Stimulated activated naive CD4-positive, alpha-beta T cell treated with Interleukin-2 at 50 U/mL for 16 hours (primary cell): ENCODE measurements at places on chromosomes 4 and X.
A peak's percentile ranks its signal among the peaks of the same experiment; 100 is the strongest.

- no peak for DNase-seq
These were observed 93.5 kb downstream of the CBLL2 start for GRCh38 chrX:22366166-22366702.

DNA sequence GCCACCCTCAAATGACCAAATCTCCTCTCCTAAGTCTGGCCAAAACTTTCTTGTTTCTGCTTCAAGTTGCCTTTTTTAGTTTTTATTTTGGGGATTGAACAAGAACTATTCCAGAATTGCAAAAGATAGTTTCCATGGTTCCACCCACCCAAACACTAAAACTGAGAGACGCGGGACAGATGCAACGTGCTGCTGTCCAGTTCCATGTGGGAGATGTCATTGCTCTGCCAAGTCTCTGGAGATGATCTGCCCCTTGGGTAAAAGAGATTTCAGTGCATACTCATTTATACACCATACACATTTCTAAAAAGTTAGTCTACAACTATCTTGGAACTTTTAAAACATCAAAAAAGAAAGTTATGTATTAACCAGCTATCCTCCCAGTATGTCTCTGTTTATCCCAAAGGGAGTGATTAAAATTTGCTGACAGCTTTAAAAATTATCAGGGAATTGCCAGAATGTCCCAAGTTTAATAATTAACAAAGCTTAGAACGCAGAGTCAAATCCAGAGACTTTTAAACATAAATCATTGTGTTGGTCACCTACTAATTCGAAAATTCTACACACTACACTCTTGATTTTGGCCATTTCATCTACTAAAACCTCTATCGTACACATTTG is 3.2 kb downstream of the MAOB start:
- no peak for DNase-seq

- peak; percentile 10 for DNase-seq
These were observed 25.1 kb downstream of the SETD7 start for GRCh38 chr4:139530833-139531427.

DNA sequence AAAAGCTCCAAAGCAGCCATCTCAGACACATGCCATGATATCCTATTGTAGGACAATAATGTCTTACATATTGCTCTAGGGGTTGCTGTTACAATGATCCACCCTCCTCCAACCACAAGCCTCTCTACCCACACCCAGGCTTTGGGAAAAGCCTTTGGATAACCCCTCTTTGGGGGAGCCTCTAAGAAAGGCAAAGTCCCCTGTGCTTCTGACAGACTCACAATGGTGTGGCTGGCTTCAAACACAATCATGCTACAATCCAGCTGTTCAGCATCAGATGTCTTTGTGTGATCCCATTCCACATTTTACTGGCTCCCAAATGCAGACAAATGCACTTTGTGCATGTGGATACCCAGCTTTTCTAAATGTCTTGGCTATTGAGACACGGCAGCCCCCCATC is 65.9 kb upstream of the CAPN6 start:
- no peak for DNase-seq

- DNase-seq, result no peak
These were observed 68.2 kb downstream of the AGTR2 start for GRCh38 chrX:116238567-116239255.

GRCh38 chr4:38567457-38567856 is 96.5 kb upstream of the KLF3 start:
- no peak for DNase-seq

- DNase-seq, result no peak
These were observed 217.7 kb upstream of the VEGFC start for GRCh38 chr4:177010418-177010817.

- no peak for DNase-seq
These were observed 51.5 kb upstream of the TRPC3 start for GRCh38 chr4:122003335-122003734.

GRCh38 chr4:52870225-52870624 is 8.1 kb downstream of the RASL11B start:
- DNase-seq, result no peak

DNA sequence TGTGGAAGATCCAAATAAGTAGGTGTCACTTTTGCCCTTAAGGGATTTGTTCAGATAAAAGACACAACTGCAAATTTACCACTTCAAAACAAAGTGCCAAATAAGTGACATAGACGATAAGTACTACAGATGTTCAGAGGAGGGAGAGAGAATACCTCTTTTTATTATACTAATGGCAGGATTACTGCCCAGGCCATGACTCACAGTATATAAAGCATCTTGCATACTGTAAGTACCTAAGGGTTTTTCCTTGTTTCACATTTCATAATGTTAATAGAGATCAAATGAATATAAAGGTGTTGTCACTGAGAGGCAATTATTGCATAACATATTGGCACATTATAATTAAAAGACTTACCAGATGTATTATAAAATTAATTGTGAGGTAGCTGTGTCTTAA is 46.4 kb downstream of the PTPN13 start:
- DNase-seq, result no peak

DNA sequence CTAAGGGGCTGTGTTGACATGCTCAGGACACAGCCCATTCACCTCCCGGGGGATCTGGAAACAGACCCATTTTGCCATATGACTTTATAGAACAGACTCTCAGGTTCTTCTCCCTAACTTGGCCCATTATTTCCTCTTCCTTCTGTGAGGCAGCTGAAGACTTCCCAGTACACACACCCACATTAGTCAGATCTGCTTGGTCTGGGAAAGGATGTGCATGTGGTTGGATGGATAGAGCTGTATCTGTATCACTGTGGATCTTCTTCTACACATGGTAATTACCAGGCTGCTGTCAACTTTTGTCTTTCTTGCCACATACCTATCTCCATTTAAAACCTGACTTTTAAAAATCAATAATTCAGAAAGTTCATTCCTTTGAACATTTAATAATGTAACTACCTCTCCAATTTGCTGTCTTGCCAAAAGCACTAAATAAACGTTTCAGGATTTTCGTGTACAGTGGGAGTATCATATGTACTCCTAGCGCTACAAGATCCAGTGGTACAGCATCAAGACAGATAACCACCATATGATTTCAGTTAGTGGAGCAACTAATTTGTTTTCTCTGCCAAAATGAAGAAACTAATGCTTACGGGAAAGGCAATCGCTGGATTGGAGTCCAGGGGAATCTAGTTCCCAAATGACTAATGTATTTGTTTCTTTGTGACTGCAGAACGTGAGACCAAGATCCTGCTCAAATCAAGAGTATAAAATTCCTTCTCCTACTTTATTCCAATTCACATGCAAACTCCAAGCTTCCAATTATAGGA is 134.1 kb upstream of the MAP3K15 start:
- no peak for DNase-seq

- no peak for DNase-seq
These were observed 55.7 kb upstream of the PDGFRA start for GRCh38 chr4:54173281-54173912.

- no peak for DNase-seq
These were observed 41.5 kb downstream of the CLCN4 start for GRCh38 chrX:10198254-10198653.

GRCh38 chr4:126753592-126753991 is 879.2 kb upstream of the INTU start:
- no peak for DNase-seq

DNA sequence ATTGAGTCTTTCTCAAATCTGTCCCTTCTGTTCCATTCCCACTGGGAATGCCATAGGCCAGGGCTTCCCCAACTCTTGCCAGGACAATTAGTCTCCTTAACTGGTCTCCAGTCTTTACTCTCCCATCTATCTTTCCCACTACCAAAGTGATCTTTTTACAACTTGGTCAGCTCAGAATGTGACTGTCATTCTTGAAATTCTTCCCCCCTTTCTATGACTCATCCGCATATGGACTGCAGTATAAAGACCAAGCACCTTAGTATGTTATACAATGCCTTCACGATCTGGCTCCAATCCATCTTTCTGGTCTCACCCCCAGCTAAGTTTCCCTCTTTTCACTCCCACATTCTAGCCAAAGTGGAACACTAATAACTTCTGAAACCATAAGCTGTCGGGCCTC is 383.8 kb downstream of the OPHN1 start:
- DNase-seq, result no peak

DNA sequence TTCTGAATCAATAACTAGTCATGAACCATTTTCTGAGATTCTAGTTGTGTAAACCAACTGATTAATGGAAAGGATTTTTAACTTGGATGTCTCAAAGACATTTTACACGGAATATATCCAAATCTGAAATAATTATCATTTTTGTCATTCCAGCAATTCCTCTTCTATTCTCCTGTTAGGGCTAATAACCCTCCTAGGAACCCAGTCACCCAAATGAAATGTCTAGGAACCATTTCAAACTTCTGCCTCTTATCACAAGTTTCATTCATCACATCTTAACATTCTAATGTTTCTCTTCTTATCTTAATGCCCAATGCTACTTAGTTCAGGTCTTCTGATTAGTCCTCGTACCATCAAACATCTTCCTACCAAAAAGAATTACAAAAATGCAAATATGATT is 639.8 kb downstream of the DMD start:
- no peak for DNase-seq

DNA sequence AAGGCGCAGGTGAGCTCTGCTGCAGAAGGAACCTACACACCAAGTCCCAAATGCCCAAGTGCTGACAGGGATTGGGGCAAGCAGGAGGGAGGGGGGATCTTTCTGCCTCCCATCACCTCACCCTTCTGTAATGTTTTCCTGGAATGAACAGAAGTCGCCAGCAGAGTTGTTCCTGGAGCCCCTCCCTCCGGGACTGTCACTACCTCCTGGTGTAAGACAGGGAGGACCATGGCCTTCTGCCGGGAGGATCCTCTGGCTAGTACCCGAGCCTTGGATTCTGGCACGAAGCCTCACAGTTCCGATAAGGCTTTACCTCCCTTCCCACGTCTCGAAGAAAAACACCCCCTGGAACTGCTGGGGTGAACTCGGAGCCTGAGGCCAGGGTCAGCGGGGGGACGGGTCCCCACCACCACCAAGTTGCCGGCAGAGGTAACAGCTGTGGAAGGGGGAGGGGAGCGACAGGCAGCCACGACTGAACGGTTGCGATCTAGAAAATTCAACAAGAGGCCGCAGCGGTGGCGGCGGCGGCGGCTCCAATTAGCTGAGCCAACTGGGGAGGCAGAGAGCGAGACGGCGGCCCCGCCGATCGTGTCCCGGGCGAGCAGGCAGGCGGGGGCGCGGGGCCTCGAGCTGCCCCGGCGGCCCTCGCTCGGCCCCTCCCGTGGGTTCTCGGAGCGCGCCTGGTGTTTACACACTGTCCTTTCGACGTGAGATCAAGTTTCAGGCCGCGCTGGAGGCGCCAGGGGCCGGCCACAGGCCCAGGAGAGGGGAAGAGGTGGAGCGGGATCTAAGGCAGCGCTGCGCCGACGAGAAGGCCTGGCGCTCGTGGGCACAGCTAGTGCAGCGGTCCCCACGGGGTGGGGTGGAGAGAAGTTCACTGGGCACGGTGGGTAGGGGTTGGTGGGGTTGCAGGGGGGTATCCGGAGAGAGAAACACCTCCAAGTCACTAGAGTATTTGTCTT is 53.7 kb upstream of the BCOR start:
- no peak for DNase-seq

DNA sequence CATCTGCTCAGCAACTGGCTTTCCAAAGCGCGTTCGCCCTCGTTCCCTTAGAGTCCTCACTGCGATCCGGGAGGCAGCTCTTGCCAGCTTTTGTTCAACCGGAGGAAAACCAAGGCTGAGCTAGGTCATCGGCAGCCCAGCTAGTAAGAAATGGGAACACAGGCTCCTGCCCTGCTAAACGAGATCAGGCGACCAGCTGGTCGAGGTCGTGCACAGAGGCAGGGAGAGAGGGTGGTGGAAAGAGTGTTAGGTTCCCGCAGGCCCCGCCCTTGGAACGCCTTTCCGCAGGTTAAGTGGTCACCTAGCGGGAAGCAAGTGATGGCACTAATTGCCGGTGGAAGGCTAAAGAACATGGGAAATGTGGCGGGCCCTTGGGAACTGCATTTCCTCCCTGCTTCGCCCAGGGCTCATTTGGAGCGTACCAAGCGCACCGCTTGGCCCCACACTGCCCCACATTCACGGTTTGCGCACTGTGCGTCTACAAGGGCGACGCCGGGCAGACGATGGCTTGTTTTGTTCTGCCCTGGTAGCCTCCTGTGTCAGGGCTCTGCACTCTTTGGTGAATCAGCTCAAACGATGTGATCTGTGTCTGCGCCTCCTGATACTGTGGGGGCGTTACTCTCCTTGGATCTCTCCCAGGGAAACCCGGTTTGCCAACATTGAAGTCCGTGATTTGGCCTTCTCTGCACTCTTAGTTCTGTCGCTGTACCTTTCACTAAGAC is 7.2 kb upstream of the PRDM8 start:
- no peak for DNase-seq

- DNase-seq, result no peak
These were observed 203.8 kb upstream of the HS3ST1 start for GRCh38 chr4:11632483-11632882.

GRCh38 chr4:65604515-65604914 is 65.8 kb downstream of the EPHA5 start:
- no peak for DNase-seq

DNA sequence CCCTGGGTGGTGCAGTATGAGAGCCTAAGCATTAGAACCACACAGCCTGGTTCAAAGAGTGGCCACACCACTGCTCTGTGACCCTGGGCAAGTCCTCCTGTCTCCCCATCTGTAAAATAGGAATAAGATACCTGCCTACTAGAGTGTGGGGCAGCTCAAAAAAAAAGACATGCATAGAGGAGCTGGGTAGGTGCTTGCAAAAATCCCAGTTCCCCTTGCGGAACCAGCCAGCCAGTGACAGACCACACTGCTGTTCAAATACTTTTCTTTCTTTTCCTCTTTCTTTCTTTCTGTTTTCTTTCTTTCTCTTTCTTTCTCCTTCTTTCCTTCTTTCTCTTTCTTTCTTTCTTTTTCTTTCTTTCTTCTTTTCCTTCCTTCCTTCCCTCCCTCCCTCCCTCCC is 63.0 kb upstream of the TRIM2 start:
- no peak for DNase-seq

DNA sequence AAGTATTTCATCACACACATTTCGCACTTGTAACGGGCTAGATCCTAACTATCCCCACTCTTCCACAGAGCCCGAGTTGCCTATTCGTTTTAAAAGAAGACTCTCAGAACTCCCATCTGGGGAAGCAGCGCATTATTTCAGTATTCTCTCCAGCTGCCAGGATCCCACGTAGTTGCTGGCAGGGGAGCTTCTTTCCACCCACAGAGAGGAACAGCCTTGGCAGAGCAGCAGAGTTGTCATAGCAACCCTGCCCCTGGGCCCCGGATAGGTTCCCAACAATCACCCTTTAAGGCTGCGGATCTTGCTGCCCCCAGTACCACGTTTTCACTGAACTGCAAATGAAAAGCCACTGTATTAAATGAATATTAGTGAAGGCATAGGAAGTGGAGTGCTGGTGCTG is 106.7 kb downstream of the GPM6A start:
- no peak for DNase-seq

- DNase-seq, result no peak
These were observed 41.5 kb downstream of the GPM6A start for GRCh38 chr4:175770555-175770954.

DNA sequence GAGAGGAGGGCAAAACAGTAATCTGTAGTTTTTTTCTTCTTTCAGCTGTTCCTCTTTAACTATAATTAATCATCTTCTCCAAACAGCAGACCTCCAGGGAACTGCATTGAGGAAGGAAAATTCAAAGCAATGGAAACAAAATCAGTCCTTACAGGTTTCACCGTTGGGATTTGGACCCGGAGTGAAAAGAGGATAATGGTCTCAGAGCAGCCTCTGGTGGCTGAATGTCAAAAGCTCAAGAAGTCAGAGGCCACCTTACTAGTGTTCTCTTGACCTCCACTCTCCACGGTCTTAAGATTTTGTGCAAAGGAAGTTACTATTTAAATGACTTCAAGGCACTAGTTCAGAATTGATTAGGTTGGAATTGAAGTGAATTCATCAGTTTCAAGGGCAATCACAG is 16.0 kb upstream of the MID1 start:
- no peak for DNase-seq
